LoVo (cell line): ENCODE measurements at places on chromosomes 4 and X.

GRCh38 chr4:75248770-75249407, 265.3 kb downstream of the RCHY1 start:
- DNase-seq = peak; percentile 75

- no peak for DNase-seq
Observed at GRCh38 chrX:50801135-50801534, 12.9 kb downstream of the SHROOM4 start.

DNA sequence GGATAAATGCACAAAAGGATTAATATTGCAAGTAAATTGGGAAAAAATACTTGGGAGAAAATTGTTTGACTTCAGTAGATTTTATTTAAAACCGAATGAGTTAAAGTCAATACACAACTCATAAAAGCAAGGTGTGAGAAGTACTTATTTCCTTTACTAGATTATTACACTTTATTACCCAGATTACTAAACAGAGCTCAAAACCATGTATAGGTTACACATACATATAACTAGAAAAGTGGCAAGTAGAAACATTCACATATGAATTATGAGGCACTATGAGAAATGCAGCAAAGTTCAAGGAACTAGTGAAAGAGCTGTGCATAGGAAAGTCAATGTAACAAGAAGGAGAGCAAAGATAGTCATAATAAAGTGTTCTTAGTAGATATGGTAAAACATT, 113.0 kb downstream of the CXXC4 start:
- no peak for DNase-seq

- peak; percentile 5 for DNase-seq
Observed at GRCh38 chrX:147803948-147804347, 107.8 kb upstream of the FMR1 start.

- DNase-seq = no peak
Observed at GRCh38 chr4:187598196-187598595, 397.4 kb upstream of the ZFP42 start.

GRCh38 chrX:13257223-13258051, 62.4 kb downstream of the ATXN3L start:
- no peak for DNase-seq
